ENCODE measurements at places on chromosomes 2 and 18.

GRCh38 chr2:23585273-23586170, 200.5 kb downstream of the KLHL29 start:
- no peak for DNase-seq

GRCh38 chr2:241511091-241511741, 2.8 kb upstream of the STK25 start:
- no peak for DNase-seq

DNA sequence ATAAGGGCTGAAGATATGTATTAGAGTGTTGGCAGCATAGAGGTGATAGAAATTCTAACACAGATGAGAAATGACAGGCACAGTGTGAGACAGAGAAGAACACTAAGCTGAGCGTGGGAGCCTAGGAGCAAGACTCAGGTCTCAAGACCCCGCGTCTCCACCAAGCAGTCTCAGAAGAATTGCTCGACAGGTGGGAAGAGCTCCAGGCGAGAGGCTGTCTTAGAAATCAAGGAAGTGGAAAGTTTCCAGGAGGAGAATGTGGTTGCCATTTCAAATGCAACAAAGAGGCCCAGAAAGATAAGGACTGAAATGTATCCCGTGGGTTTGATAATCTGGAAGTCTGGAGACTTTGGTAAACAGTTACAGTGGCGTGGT, 31.5 kb upstream of the CAB39 start:
- no peak for DNase-seq

GRCh38 chr18:23281626-23282436, 146.5 kb downstream of the CABLES1 start:
- DNase-seq = peak; percentile 85

- no peak for DNase-seq
Measured at GRCh38 chr2:86333378-86333777, 4.0 kb downstream of the REEP1 start.

DNA sequence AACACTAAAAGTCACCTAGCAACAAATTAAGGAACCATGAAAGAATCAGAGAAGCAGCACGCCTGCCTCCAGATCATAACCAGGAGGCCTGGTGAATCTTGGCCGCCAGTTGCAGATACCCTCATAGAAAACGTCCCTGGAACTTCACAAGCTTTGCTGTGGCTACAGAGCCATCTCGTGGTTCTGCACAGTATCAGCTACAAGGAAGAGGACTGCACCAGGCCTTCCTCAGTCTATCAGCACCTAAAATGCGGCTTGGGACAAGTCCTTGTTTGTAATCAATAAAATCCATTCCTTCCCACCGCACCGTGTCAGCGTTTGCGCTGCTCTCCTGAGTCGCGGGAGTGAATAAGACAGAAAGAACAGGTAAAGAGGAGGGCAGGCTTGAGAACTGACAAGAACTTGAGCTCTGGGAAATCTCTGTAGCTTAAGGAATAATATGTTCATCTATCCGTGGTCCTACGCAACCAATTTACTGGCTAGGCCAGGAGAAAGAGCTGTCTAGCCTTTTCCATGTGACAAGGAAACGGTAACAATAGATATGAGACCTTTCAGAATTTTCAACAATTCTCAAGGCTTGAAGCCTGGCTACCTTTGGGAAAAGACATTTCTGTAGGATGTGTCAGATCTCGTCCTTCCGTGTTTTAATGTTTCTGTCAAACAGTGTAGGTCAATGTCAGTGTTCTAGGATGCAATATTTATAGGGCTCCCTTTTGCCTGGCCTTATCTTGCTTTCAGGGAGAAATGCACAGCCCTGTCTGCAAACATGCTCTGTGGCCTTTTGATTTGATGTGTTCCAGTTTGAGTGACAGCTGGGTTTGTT, 128.5 kb upstream of the RAB12 start:
- DNase-seq = peak; percentile 75

GRCh38 chr2:132789066-132789465, 119.1 kb upstream of the LYPD1 start:
- no peak for DNase-seq

- DNase-seq = no peak
Measured at GRCh38 chr2:64972876-64973275, 16.3 kb upstream of the SLC1A4 start.

DNA sequence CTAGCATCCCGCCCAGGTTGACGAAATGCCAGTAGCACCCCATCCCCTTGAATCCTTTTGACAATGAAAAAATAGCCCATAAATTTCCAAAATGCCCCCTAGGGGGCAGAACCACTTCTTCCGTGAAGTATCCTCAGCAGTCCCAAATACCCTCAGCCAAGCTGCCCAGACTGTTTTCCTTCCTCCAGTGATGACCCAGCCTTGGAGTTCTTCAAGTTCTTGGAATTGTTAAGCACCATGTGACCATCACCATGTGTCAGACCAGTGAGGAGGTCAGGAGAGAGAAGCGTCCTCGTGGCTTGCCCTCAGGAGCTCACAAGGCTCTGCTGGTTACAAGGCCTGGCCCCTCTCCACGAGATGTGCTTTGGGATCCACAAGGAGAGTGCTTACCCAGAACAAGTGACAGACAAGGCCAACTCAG, 1.4 kb upstream of the SLC23A3 start:
- DNase-seq = peak; percentile 86

GRCh38 chr2:118667348-118667747, 180.1 kb downstream of the EN1 start:
- no peak for DNase-seq

DNA sequence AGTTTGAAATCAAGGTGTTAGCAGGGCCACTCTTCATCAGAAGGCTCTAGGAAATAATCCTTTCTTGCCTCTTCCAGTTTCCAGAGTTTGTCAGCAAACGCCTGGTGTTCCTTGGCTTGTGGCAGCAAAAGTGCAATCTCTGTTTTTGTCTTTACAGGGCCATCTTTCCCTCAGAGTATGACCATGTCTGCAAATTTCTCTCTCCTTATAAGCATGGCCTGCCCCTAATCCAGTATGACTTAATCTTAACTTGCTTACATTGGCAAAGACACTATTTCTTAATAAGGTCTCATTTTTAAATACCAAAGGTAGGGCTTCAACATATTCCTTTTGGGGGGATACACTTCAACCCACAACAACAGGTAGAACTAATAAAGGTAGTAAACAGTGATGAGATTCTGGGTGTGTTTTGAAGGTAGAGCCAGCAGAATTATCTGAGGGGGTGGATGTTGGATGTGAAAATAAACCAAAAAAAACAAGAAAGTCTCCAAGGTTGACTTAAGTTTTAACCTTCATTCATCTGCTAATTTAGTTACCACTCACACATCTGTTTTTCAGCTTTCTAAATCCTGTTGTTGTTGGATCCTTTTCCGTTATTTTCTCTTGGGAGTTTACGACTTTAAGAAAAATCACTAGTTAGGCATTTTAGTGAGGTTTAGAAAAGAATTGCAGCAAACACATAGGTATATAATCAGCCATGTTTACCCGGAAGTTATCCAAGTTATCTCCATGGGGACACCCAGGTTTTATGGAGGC, 234.4 kb upstream of the FIGN start:
- no peak for DNase-seq

GRCh38 chr2:47174733-47175361, 19.7 kb upstream of the STPG4 start:
- peak; percentile 62 for DNase-seq

- DNase-seq = no peak
Measured at GRCh38 chr2:133842446-133842845, 274.2 kb upstream of the NCKAP5 start.

DNA sequence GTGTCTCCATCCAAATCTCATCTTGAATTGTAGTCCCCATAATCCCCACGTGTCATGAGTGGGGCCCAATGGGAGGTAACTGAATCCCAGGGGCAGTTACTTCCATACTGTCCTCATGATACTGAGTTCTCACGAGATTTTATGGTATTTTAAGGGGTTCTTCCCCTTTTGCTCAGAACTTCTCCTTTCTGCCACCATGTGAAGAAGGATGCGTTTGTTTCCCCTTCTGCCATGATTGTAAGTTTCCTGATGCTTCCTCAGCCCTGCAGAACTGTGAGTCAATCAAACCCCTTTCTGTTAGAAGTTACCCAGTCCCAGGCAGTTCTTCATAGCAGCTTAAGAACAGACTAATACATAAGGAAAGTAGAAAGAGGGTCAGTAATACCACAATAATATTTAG, 480.4 kb downstream of the KCNJ3 start:
- DNase-seq = no peak

- DNase-seq = peak; percentile 55
Measured at GRCh38 chr2:160427629-160428404, 65.8 kb downstream of the RBMS1 start.

DNA sequence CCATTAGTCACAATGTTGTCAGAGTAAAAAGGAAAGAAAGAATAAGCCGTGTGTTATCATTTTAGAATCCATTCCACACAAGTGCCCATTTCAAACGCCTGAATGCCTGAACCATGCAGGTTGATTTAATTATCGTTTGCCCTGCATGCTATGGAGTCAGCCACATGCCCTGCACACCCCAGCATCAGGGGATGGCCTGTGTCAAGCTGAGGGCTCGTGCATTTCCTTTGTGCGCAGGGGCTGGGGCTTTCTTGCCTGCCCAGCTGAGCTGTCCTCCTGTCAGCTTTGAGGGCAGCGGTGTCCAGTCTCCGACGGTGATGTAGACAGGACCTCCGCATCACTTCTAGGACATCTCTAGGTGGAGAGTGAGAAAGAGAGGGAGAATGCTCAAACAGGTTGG, 200.4 kb downstream of the TSN start:
- no peak for DNase-seq

DNA sequence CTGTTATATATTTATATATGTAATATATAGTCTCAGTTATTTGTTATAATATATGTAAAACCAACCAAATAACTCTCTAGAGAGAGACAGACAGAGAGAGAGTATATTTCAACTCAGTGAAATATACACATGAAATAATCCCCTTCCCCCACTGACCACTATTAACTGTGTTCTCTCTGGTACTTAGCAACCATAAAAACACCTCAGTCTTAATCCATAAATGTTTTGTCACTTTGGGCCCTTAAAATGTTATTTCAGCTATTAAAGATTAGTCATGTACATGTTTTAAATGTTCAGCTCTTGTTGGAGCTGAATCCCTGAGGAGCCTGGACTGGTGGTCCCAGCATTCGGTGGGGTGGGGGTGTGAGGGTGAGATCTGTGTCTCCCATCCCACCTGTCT, 122.2 kb upstream of the MAP3K20 start:
- DNase-seq = no peak

- DNase-seq = peak; percentile 8
Measured at GRCh38 chr2:235394278-235394828, 99.5 kb upstream of the AGAP1 start.

DNA sequence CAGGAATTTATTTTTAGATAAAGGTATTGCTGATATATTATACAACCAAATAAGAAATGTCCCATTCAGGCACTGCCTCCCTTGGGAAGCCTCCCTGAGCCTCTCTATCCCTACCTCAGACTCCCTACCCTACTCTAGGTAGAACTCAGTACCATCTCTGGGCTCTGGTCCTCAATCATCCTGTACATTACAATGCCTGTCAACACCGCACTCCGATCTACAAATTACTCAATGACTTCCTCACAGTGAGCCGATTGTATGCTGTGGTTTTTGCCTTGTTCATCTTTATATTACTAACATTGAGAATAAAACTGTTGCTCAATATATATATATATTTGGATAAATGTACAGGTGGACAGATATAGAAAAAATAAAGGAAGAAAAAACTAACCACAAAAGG, 207.5 kb downstream of the STK39 start:
- DNase-seq = no peak

GRCh38 chr18:35938158-35938557, 34.3 kb upstream of the RMP24 start:
- no peak for DNase-seq

DNA sequence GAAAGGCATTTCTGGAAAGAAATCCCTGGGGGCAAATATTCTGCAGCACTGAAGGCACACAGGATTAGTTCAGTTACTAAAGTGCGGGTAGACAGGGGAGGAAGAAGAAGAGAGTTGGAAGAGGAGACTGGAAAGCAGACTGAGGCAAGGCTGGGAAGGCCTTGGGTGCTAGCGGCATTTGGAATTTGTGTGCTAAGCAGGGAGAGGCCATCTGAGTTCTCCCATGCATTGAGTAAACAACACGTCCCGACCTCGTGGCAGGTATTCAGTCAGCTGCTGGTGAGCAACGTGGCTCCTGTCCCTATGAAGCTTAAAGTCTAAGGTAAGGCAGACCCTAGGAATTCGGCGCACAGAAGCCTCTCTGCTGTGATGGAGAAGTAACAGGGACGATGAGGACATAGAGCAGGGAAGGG, 30.7 kb downstream of the ATP8B1 start:
- DNase-seq = no peak

GRCh38 chr18:45548614-45549013, 66.7 kb upstream of the SLC14A2 start:
- DNase-seq = no peak

DNA sequence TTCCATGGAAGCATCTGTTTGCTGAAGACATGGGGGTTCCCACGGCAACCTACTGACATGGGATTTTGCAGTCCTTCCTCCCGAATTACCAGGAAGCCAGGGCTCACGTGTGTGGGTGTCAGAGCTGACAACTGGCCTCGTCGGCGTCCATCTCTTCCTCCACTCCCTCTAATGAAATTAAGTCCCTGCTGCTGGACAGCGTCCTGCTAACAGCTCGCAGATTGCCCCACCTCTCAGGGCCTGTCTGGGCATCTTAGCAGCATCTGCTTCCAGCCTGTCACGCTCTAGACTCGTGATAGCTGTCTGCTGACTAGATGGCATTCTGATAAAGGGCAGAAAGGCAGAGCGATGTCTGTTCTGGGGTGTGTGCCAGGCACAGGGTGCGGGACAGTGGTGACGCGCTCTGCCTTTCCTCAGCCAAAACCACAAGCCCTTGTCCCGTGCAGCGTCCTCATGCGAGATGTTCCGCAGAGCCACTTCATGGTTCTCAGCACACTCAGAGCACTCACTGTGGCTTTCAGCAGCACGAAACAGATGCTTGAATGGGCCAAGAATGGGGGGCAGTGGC, 161.1 kb downstream of the ARL4C start:
- peak; percentile 68 for DNase-seq

DNA sequence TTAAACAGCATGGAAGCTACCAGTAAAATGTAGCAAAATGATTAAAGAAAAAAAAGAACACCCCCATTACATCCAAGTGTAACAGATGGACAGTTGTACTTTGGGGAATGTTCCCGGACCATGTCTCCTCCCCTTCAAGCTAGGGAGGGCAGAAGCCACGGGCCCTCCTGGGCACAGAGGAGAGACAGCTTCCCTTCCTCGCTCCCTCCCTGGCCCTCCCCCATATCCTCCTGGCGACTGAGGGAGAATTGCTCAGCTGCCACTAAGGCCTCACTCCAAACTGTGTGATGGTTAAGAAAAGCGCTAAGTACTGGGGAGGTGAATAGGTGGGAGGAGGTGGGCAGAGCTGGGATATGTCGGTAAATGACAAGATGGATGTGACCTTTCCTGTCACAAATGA, 358.0 kb downstream of the HRH4 start:
- DNase-seq = no peak

GRCh38 chr2:113889471-113890252, at the start of gene ACTR3:
ACTR3 (plus strand) TSS chr2:113890089; CDS start chr2:113890280, 191 bp downstream.
- peak; percentile 99 for DNase-seq
